Bone marrow (tissue), 2 donors: ENCODE measurements at places on chromosomes 7 and 10.

DNA sequence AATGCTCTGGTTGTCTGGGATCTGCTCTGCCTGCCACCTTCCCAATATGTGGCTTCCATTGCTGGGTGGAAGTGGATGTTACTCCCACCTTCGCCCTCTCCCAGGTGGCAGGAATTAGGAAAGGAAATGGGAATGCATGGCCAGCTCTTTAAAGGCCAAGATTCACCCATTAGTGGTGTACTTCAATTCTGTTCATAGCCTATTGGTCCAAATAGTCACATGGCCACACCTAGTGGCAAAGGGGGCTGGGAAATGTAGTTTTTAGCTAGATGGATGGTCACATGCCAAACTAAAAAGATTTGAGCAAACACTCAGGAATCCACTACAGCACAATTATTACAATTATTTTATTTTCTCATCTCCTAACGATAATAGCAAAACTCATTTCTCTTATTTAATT lies 135.1 kb downstream of the NPY start:
- DNase-seq: no peak

GRCh38 chr10:48542471-48543181 lies 62.2 kb downstream of the ARHGAP22 start:
- DNase-seq: no peak

GRCh38 chr10:125300937-125301336 lies 140.6 kb upstream of the CTBP2 start:
- DNase-seq: no peak

GRCh38 chr10:60336901-60337630 lies 52.6 kb downstream of the ANK3 start:
- DNase-seq: no peak

DNA sequence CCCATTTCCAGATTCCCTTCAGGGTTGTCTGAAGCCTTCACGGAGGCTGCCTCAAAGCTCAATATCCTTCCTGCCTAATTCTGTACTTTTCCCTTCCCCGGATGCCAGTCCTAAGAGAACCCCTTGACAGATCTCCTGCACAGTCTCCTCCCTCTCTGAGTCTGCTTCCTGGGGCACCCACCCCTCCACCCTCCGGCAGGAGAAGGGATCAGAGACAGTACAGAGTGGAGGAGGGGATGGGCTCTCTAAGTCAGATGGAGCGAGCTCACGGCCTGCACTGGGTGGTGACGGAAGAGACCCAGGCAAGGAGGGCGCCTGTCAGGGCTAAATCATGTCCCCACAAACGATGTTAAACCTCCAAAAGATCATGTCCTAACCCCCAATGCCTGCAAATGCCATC lies 48.0 kb upstream of the CARD11 start:
- no peak for DNase-seq

GRCh38 chr10:64867501-64867962 lies 1346.3 kb downstream of the REEP3 start:
- DNase-seq: no peak

- DNase-seq: no peak
Observed at GRCh38 chr10:8163824-8164223, 109.3 kb downstream of the GATA3 start.
